ENCODE measurements at places on chromosomes 4 and X.

DNA sequence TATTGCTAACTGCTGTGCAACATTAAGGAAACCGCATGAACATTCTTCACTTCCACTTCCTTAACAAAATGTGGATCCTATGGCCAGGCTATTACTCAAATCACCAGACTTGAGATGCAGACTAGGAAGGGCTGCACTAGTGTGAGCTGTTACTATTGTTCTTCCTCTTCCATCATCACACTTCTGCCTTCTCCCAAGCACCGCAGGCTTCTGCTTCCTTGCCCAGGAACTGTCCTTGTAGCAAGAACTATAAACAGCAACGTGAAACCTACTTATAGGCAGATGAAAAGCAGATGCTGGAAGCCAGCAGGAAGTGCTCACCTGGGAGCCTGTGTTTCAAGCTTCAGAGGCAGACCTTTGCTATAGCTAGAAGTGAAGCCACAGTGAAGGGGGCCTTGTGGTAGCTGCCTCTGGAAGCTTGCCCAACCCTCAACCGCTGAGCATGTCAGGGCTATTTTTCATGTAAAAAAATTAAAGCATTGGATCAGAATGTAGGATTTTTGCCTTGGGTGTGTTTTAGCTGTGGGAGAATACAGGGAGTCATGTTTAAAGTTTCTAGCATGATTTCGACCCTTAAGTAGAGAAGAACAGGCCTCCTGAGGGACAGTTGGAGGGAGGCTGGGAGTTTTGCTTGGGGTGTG is 43.9 kb downstream of the CLNK start:
- DNase-seq: no peak

DNA sequence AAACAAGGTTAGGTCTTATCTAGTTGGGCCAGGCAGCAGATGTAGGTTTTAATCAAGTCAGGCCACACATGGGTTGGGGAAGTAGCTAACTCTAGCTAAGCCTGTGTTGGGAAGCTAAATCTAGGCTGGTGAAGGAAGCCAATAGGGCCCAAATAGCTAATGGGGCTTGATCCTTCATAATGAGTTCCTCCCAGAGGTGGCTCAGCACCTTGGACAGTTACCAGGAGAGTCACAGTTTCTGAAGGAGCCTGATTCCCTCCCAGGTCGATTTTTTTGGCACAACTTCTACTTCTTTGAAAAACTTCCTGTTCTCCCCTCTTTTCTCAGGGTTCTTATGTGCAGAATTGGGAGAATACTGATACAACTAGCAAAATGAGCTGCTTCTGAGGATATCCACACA is 242.5 kb upstream of the PRPS2 start:
- no peak for DNase-seq

GRCh38 chr4:81923140-81923539 is 450.7 kb downstream of the HNRNPD start:
- no peak for DNase-seq

DNA sequence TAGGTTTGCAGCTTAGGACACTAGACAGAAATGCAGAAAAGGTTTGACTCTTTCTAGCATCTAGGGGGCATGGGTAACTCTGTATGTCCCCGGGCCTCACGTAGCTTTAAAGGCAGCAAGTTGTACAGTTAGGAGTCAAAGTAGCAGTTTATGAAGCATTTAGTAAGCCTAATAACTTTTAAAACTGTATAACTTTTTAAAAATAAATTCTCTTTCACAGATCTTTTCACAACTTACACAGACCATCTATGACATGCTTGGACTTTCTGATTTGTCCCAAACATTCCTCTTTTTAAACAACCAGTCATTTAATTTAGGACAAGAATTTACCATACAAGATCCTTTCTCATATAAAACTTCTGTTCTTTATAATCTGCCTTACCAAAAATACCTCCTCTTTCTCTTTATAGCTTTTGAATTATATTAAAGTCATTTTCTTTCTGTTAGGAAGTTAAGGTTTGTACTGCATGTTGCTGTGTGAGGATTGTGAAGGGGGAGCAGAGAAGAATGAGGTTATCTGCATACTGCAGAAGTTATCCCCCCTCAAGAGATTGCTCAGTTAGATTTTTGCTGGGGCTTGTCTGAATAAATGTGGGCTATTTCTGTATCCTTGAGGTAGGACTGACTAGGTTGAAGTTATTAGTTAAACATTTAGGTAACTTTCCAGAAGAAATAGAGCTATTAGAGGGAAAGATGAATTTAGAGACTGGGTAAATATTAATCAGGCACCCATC is 94.3 kb downstream of the CPE start:
- no peak for DNase-seq

- no peak for DNase-seq
Observed at GRCh38 chr4:88528861-88529260, 5.3 kb upstream of the PYURF start.

GRCh38 chrX:131845771-131846170 is 177.3 kb upstream of the STK26 start:
- DNase-seq: no peak

- no peak for DNase-seq
Observed at GRCh38 chrX:9797384-9798360, 11.4 kb downstream of the SHROOM2 start.

DNA sequence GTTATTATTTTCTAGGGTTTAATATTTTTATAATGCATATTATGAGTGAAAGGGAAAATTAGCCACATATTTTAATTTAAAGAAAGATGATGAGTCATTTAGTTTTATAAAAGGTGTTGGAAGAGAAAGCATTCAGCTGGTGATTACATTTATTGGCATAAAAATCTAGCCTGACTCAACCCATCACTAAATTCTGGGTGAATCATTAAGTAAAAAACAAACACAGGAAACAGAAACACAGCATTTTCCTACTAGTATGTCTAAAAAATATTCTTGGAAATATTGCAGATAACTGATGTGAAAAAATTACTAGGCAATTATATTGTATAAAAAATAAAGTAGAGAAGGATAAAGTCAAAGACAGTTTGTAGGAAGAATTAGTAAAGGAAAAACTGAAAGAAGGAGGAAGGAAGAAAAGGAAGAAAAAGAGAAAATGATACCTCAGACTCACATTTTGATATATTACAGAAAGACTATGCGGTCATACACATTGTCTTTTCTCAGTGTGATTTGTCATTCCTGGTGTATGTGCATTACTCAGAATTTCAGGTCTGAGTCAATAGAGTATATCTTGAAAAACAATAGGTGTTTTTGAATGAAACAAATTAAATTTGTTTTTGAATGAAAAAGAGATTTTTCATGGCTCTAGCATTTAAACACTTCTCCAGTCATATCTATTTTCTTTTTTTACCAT is 48.0 kb upstream of the SPOCK3 start:
- DNase-seq: no peak

DNA sequence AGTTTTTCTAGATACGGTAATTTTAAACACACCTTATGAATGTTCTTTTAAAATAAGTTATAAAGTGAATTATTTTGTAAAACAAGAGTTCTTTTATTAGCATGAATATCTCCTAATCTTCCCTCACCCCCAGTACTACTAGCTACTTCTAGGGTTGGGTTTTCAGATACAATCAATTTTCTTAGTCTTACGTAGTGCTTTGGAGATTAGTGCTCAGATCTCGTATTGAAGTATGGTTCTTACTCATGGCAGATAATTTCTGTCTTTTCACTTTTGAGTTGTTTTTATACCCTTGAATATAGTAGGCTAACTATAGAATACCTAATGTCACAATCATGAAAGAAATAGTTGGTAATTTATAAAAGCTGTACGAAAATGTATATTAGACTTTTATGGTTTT is 43.2 kb downstream of the CDKL5 start:
- DNase-seq: no peak

DNA sequence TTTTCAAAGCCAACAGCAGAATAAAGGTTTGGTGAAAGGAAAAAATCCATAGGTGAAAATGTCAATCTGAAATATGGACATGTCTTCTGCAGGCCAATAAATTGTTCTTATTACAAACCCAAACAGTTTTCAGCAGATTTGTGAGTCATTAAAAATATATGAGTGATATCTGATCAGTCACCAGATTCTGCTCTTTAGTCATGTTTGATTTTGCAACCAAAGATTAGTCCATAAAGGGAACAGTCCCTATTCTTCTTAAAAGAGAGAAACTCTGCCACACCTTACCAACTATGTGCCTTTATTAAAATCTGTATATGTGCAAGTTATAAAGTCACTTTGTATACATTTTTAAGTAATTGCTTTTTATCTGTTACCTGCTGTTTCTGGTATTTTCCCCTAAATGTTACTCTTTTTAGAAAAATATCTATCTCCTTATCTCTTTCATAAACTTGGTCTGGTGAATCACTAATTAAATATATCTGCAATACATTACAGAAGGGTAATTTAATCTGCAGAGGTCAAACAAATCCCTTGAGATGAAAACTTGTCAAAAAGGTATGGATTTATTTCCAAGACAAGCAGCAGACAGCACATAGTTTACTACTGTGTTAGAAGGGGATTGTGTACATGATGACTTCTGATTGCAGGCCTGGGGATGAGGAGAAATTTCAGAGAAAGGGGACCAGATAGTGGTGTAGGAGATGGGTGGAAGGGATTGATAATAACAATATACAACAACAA is 322.9 kb upstream of the NWD2 start:
- no peak for DNase-seq

DNA sequence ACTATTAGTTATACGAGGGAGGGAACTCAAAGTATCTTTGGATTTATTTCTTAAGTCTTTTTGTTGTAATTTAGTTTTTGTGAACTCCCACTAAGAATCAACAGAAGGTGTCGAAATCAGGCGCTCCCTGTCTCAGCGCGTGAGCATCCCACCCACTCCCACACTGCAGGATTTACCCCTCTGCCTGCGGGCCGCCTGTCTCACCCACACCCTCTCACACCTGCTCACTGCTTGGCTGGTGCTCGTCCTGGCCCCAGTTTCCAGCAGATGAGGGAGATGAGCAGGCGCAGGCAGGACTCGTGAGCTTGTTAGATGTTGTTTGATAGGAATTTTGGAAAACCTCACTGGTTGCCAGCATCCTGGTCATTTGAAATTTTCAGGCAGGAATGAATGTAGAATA is 20.8 kb upstream of the HGFAC start:
- DNase-seq: no peak

GRCh38 chr4:66956852-66957251 is 588.5 kb downstream of the CENPC start:
- DNase-seq: no peak

DNA sequence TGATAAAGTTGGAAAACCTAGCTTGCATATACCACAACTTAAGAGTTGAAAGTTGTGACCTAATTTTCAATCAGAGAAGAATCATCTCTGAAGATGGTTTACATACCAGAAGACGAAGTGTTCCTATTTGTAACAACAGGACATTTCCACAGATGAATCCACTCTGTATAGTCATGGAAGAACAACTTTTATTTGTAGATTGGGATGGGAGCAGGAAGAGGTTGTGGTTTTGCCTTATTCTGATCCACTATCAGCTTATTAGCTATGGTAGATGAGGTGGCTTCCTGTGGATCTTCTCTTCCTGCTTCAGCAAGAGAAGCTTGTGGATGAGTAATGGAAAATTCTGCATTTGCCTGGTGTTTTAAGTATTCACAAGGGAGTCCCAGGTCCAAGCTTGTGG is 18.6 kb upstream of the SUPT20HL1 start:
- DNase-seq: no peak

DNA sequence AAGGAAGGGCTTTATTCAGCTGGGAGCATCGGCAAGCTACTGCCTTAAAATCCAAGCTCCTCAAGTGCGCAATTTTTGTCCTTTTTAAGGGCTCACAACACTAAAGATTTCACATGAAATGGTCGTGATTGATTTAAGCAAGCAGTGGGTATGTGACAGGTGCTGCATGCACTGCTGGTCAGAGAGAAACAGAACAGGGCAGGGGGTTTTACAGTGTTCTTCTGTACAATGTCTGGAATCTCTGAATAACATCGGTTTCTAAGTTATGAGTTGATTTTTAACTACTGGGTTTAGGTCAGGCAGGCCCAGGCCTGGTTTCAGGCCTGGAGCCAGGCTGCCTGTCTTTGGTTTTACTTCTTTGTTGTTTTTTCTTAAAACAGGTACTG is 6.0 kb downstream of the UGT2B17 start:
- DNase-seq: no peak

Data from stimulated activated CD4-positive, alpha-beta T cell treated with anti-CD3 and anti-CD28 coated beads, Interleukin-2, amount 100 ng/mL, for 24 hours (primary cell).